ENCODE measurements at places on chromosomes 1 and 21. TPM values are rescaled to one million over a fixed set of nuclear protein-coding genes. Genes with fewer than 3 reads are reported as not detected.

The STYXL2 gene
- total RNA-seq: not detected

The C1orf226 gene
- 0.50 TPM for total RNA-seq

The CHD1L gene
- total RNA-seq: 36.4 TPM

The VSIG8 gene
- 0.12 TPM for total RNA-seq

Data from uterine smooth muscle cell (primary cell).